ENCODE measurements at places on chromosomes 16 and 17. TPM values are rescaled to one million over a fixed set of nuclear protein-coding genes. Genes with fewer than 3 reads are reported as not detected.

LONP2 gene
- total RNA-seq: 52.2 TPM

ZCCHC14 gene
- total RNA-seq: 9.9 TPM

GRCh38 chr17:8555062-8555461 is 75.5 kb downstream of the MYH10 start:
- DNase-seq: no peak
- no peaks in the 10 kb centered on the region for H3K4me1 ChIP-seq
- H3K4me3 ChIP-seq: no peak overlapping the region
- H3K27ac ChIP-seq: no peak overlapping the region
- H3K36me3 ChIP-seq: no peaks in the 10 kb centered on the region
- peaks cover 11% of the 10 kb centered on the region for H3K27me3 ChIP-seq

DNA sequence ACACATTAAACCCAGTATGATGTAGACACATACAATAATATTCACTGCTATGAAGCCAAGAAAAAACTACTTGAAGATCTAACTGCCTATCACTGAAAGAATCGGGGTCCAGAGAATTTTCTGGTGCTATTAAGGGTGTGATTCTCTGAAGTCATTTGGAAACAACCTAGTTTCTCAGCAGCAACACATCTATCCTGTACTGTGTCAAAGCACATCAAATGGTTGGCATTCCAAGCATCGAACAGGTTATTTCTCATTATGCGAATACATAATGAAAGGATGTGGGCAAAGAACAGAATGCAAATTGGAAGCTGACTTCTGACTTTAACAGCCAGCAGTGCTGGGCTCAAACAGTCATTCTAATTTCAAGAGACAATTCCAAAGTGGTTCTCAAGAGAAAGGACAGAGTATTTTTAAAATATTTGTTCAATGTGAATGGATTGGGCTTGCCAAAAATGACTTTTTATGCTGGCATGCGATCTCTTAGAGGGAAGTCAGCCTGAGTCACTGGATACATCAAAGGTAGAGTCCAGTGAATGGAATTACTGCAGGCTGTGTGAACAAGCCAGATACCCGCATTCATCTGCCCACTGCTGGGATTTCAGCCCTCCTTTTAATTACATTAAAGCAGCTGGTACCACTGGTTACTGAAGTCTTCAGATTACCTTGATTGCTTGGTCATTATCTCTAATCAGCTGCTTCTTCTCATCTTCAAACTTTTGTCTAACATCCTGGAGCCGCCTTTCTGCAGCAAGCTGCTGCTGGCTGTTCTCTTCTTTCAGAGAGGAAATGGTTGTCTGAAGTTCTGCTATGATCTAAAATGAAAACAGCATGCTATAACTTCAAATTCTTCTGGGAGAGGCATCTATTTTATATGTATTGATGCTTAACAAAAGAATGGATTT is 181.2 kb upstream of the AXIN2 start:
- no peak overlapping the region for H3K27ac ChIP-seq
- no peaks in the 10 kb centered on the region for H3K27me3 ChIP-seq
- H3K36me3 ChIP-seq: no peaks in the 10 kb centered on the region
- H3K4me1 ChIP-seq: no peaks in the 10 kb centered on the region
- no peak overlapping the region for H3K4me3 ChIP-seq
- DNase-seq: no peak

DNA sequence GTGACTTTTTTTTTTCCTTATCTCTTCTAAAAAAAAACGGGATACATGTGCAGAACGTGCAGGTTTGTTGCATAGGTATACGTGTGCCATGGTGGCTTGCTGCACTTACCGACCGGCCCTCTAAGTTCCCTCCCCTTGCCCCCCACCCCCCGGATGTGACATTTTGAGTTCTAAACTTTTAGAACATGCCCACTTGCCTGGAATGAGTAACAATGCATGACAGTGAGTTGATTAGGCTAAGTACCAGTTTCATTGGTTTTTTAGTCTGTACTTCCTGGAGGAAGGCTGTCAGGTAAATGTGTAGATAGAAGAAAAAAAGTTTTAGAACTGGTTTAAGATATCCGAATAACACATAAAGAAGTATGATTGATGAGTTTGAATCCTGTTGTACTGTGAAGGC is 4.0 kb downstream of the BPTF start:
- peak; percentile 11 for DNase-seq
- peak overlapping the region; percentile 95 for H3K4me3 ChIP-seq
- H3K36me3 ChIP-seq: peaks cover 21% of the 10 kb centered on the region
- peaks cover 58% of the 10 kb centered on the region for H3K4me1 ChIP-seq
- H3K27me3 ChIP-seq: peaks cover 4% of the 10 kb centered on the region
- no peak overlapping the region for H3K27ac ChIP-seq

- H3K27me3 ChIP-seq: no peaks in the 10 kb centered on the region
- no peak for DNase-seq
- no peaks in the 10 kb centered on the region for H3K36me3 ChIP-seq
- H3K4me1 ChIP-seq: peaks cover 29% of the 10 kb centered on the region
Measured at GRCh38 chr17:31499771-31500554, 108.5 kb downstream of the RAB11FIP4 start.

DNA sequence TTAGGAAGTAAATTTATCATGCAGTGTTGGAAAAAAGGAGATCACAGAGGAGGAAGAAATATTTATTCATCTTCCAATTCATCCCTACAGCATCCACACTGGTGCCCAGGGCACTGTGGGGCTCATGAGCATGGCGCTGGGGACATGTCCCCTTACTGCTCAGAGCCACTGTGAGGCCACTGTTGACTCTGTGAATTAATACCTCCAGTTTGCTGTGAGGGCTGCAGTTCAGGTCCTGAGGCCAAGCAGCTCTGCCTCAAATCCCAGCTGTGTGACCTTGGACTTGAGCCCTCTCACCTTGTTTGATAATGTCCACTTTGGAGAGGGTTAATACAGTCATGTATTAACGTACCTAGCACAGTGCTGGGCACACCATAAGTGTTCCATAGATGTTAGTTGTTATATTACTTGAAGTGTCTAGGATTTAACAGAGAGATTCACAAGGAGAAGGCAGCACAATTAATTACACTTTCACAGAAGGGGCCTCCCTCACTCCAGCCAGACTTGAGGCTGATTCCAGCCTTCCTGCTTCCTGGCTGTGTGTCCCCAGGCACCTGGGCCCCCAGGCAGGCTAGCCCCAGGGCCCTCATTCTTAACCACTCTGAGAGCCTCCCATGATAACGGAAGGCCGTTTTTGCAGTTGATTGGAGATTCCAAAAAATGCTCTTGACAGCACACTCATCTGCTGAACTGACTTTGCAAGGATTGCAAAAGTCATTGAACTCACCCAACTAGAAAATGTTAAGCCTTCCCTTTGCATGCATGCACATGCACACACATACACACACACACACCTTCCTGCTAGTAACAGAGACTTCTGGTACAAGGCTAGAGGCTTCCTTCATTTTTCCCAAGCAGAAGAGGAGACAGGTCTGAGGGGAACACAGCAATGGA is 29.4 kb downstream of the KATNIP start:
- DNase-seq: no peak
- H3K4me1 ChIP-seq: peaks cover 23% of the 10 kb centered on the region
- H3K27ac ChIP-seq: no peak overlapping the region
- H3K36me3 ChIP-seq: no peaks in the 10 kb centered on the region
- no peaks in the 10 kb centered on the region for H3K27me3 ChIP-seq
- H3K4me3 ChIP-seq: no peak overlapping the region

DNA sequence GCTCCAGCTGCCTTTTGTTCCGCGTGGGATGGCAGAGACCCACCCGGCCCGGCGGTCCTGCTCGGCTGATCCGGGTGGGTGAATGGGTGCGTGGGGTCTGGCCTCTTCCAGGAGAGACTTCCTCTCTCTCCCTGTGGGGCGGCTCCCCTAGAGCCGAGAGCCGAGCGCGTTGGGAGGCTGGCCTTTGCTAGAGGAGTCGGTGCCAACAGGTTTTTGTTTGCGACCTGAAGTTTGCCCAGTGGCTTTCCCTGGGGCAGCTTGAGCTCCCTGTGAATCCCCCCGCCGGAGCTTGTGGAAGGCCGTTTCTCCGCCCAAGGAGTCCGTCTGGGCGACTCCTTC is 970 bp downstream of the EPN2 start:
- no peak overlapping the region for H3K27ac ChIP-seq
- peaks cover 18% of the 10 kb centered on the region for H3K27me3 ChIP-seq
- H3K4me3 ChIP-seq: peak overlapping the region; percentile 84
- DNase-seq: no peak
